ENCODE measurements at places on chromosomes 5 and 9.

GRCh38 chr5:12292610-12293204 is 388.5 kb upstream of the CTNND2 start:
- DNase-seq = no peak

DNA sequence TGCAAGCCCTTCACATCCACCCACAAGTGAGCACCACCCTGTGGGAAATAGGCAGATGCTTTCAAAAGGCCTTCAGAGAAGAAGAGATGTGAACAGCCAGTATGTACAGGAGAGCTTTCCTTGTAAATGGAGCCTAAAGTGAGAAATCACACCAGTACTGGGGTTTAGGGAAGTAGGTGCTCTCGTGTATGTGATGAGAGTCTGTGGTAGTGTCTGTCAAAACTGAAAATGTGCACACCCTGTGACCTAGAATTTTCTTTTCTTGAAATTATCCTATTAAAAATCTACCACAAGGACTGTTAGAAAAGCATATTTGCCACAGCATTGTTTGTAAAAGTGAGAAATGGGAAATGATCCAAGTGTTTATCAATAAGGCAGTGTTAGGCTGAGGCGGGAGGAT is 16.6 kb downstream of the OTULINL start:
- no peak for DNase-seq

GRCh38 chr9:109253637-109254284 is 67.1 kb downstream of the EPB41L4B start:
- no peak for DNase-seq

GRCh38 chr9:36222449-36222848 is 31.7 kb downstream of the CLTA start:
- DNase-seq = no peak

- no peak for DNase-seq
Observed at GRCh38 chr9:14591411-14591810, 101.8 kb downstream of the ZDHHC21 start.

GRCh38 chr5:4410151-4410550 is 730.0 kb upstream of the ADAMTS16 start:
- no peak for DNase-seq

DNA sequence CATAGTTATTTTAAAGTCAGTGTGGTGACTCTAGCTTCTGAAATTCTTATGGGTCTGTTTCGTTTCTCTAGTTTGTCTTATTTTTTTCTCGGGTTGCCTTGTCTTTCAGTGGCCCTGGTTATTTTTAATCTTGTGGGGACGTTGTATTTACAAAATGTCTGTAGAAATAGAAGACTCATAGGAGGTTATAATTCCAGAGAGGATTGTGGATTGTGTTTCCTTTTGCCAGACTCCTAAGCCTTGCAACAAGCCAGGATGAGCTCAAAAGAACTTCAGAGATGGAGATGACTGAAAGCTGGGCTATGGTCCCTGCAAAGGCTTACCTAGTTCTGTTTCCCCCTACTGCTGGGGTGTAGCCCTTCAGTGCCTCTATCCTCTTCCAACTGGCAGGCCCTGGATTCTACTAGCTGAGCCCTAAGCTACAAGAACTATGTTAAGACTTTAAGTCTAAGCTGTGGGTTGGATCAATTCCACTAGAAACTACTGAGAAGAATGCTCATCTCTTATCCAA is 32.2 kb upstream of the LECT2 start:
- no peak for DNase-seq

- no peak for DNase-seq
Observed at GRCh38 chr9:14432666-14433350, 118.9 kb upstream of the NFIB start.

DNA sequence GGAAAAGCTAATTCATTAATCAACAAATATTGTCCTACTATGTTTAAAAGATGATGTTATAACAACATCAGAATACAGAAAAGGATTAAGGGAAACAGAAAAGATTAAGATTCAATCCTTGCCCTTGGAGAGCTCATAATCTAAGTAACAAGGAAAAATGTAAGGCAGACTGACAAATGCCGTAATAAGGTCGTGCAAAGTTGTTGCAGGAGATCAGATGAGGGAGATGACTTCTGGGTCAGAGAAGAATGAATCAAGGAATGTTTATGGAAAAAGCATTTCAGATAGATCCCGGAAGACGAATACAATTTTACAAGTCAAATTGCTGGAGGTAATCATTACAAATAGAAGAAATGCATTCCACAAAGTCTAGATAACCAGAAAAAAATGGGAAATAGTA is 6.4 kb downstream of the ADAMTS6 start:
- no peak for DNase-seq

DNA sequence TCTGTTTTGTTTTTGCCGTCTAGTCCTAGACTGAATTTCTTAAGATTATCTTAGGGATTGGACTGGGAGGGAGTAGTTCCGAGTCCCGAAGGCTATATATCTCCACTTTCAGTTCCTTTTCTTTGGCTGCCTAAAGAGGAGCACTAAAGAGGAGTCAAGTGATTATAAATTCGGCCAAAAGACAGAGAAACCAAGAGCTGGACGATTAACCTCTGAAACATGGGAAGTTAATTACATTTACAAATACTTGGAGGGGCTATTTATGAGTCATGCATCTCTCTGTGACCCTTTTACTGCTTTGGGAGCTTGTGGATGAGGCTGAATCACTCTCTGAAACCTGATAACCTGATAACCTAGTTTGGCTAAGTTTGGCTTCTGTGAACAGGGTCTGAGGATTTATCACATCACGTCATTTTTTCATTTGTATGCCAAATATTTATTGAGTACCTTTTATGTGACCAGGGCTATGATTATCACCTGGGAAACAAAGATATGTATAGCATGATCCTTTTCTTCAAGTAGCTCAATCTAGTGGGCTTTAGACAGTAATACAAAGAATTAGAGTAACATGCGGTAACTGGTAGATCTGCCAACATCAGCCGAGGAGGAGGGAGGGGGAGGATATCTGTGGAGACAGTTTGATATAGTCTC is 180.9 kb downstream of the CD180 start:
- no peak for DNase-seq

DNA sequence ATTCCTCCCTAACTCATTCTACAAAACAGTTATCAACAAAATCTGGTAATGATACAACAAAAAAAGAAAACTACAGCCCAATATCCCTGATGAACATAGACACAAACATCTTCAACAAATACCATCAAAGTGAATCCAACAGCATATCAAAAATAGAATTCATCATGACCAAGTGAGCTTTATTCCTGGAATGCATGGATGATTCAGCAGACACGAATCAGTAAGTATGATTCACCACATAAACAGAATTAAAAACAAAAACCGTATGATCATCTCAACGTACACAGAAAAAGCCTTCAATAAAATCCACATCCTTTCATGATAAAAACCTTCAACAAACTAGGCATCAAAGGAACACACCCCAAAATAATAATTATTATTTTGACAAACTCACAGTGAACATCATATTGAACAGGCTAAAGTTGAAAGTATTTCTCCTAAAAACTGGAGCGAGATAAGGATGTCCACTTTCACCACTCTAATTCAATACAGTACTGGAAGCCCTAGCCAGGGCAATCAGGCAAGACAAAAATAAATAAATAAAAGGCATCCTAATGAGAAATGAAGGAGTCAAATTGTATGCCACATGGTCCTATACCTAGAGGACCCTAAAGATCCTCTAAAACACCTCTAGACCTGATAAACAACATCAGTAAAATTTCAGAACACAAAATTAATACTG is 305.1 kb upstream of the RGMB start:
- no peak for DNase-seq

DNA sequence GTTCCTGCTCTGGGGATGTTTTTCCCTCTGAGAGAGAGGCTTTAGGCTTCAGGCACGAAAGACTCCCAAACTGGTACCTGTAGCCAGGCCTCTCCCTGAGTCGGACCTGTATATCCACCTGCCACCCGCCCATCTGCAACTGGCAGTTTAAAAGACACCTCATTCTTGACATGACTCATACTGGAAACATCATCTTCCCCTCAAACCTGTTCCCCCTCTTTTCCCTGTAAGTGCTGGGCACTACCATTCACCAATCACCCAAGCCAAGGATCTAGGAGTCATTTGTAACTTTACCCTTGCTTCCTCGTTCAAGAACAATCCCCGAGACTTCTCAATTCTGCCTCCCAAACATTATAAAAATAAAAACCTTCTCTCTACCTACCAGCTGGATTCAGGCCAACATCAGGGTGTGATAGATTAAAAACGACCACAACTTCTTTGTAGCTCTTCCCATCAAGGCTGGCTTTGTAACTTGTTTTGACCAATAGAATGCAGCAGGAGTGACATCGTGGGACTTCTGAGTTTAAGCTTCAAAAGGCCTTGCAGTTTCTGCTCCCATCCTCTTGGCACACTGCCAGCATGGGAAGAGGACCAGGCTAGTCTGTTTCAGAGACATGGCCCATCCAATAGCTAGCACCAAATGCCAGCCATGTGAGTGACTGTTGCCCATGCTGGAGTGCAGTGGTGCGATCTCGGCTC is 1.8 kb upstream of the WDR31 start:
- DNase-seq = no peak

DNA sequence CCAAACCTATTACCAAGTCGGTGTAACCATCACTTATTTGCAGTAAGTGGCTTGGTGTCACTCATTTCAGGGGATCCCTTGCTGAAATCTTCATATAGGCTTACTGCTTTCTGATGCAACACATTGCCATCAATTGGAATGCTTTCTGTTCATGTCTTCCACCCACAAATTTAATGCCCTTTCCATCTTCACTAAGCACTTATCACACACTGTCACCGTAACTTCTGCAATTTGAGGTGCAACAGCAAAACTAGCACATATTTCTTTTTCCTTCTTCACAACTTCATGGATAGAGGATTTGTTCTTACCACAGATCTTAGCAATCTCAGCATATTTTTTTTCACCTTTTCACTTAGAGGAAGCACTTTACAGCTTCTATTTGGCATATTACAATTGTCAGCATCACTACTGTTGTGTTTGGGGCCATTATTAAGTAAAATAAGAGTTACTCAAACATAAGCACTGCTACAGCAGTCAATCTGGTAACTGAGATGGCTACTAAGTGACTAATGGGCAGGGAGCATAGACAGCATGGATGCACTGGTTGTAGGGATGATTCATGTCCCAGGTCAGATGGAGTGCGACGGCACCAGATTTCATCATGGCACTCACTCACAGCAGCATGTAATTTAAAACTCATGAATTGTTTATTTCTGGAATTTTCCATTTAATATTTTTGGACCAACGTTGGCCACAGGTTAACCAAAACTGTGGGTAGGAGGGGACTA is 70.1 kb downstream of the PIP5K1B start:
- DNase-seq = no peak

- no peak for DNase-seq
Observed at GRCh38 chr9:8157683-8158324, 358.2 kb upstream of the DMAC1 start.

DNA sequence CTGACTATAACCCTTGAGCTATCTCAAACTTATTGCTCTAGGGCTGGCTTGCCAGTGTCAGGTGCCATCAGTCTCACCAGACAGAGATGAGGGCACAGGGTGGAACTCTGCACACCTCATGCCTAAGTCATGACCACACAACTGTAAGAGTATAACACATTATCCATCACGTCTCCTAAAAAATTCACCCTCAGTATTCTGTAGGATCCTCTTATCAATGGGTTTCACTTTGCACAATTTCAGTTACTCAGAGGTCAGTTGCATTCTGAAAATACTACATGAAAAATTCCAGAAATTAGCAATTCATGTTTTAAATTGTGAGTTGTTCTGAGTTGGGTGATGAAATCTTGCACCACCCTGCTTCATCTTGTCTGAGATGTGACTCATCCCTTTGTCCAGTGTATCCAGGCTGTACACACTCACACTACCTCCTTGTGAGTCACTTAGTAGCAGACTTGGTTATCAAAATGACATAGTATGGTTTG is 690.9 kb upstream of the CDH18 start:
- no peak for DNase-seq

DNA sequence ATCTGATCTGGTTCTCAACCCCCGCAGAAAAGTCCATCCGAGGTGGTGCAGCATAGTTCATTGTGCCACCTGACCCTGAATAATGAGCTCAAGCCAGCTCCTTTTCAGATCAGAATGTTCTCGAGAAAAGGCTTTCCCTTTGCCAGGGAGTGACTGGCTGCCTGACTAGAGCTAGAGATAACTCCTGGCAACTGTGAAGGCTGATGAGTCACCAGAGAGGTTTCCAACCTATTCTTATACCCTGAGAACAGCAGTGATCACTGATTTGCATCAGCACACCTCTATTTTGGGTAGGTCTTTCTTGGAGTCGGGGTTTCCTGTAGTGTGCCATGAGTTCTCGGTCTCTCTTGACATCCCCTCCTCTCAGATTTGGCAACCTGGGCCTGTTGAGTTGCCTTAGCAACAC is 127.9 kb downstream of the PIK3R1 start:
- DNase-seq = peak; percentile 89

DNA sequence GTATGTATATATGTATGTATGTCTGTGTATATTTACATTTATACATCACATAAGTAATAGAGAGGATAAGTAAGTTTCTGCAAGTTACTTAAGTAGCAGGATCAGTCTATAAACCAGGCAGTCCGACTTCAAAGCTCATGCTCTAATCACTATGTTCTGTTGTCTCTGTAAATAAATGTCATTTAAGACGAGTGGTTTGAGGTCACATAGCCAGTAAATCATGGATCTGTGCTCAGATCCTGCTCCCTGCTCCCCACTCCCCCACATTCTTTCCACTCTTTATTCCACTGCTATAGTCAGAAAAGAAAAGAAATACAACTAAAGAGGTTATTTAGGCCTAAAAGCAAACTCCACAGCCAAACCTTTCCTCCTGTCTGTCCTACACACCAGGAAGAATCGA is 90.4 kb downstream of the SERINC5 start:
- DNase-seq = no peak

DNA sequence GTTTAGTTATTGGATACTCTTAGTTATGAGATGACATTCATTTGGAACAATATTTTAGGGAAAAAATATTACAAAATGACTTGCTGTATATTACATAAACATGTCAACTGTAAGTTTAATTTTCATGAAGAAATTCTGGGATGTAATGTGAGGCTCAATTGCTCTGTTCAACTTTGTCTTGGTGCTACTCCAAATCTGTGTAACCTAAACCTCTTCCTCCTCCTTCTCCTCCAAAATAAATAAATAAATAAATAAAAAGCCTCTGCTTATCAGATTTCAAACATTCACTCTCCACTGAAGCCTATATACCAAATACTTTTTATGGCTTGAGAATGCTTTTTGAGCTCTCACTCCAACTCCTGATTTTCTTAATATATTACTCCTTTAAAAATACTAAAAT is 27.7 kb downstream of the ACTBL2 start:
- no peak for DNase-seq

GRCh38 chr5:80474929-80475328 is 13.0 kb upstream of the FAM151B start:
- DNase-seq = no peak

- DNase-seq = peak; percentile 90
Observed at GRCh38 chr5:142248853-142249462, 75.9 kb downstream of the SPRY4 start.
